Foreskin fibroblast (primary cell): ENCODE measurements at places on chromosomes 5 and 9.

DNA sequence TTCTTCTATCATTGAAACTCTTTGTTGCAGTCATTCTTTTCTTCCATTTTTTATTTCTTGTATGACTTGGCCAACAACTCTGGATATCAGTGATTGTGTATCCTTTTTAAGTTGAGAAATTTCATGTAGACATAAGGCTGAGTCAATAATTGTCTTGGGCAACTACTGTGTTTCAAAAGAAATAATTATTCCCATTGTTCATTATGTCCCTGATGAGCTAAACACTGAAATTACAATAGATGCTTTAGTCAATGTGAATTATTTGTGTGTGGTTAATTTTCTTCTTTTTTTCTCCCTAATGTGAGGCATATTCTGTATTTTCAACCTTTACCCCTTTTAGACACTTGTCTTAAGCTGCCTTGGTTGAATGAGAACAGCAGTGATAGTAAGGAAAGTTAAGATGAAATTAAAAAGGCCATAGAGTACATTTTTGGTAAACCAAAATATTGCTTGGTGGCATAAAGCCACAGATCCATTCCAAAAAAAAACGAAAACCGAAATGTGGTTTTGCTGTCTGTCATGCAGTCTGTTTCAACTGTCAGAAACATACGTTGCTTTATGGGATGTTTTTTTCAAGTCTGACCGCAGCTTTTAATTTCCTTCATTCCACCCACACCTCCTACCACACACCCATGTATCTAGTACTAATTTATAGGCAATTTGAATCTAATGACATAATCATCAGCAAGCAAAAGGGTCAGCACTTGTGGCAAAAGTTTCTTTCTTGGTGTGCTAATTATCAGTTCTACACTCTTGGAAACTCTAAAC lies 21.1 kb downstream of the TLE4 start:
- no peak for DNase-seq

- DNase-seq: no peak
Measured at GRCh38 chr9:115636596-115636995, 517.0 kb upstream of the PAPPA start.

- no peak for DNase-seq
Measured at GRCh38 chr5:76542887-76543690, 80.1 kb downstream of the F2RL2 start.

- DNase-seq: peak; percentile 77
Measured at GRCh38 chr9:70563431-70564204, 149.2 kb upstream of the KLF9 start.

DNA sequence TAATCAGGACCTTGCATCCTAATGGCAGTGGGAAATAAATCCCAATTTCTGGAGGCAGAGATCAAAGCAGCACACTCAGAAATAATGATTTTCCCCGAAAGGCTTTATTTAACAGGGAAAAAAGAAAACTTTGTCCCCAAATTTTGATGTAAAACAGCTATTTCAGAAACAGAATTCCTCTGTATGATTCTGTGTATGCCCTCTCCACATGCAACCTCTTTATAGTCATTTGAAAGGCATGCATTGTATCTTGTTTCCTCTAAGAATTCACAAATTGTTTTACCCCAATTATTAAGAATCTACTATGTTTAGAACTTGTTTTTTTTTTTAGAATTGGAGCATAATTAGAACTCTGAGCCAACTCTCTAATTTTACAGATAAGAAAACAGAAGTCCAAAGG lies 2.7 kb upstream of the PTAR1 start:
- DNase-seq: peak; percentile 21

DNA sequence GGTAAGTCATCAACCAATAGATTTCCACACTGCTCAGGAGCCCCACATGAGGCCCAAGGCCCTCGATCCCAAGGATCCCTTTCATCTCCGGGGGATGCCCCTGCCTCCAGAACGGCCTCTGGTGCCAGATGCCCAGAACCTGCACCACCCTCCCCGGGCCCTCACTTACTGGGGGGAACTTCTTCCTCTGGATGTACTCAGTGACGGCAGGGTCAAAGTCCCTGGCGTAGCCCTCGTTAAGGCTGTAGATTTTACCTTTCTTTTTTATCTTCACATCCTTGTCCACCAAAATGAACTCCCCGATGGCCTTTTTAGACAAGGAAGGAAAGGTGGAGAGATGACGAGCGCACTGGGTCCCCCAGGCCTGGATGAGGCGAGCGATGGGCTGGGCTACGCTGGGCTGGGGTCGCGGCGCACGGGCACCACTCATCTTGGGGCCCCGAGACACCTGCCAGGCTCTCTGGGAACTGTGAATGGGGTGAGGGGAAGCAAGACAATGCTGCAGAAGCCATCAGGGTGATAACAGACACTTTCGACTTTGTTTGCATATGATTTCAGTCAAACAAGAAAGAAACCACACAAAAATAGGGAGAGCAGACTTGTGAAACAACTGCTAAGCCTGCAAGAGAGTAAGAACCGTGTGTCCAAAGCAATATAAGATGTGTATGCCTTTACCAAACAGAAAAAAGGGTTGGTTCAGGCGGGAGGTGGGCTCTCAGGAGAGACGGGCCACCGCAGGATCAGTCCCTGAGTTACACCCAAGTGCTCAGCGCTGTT lies 13.2 kb upstream of the FBP2 start:
- no peak for DNase-seq

DNA sequence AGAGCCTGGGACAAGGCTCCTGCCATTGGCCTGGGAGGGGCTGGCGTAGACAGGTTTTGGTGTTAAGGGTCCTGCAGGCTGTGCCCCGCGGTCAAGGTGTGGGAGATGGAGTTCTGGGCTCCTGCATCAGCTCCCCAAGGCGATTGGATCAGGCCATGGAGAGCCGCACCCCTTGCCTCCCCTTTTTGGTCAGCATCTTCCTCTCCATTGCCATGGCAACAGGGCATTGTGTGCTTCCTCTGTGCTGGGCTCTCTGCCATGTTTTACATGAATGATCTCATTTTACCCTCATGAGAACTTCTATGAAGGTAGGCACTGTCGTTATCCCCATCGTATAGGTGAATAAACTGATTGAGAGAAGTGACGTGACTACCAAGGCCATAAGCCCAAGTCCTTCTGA lies 344.3 kb upstream of the CLINT1 start:
- DNase-seq: no peak

- DNase-seq: no peak
Measured at GRCh38 chr5:16586556-16586955, 30.2 kb downstream of the RETREG1 start.

DNA sequence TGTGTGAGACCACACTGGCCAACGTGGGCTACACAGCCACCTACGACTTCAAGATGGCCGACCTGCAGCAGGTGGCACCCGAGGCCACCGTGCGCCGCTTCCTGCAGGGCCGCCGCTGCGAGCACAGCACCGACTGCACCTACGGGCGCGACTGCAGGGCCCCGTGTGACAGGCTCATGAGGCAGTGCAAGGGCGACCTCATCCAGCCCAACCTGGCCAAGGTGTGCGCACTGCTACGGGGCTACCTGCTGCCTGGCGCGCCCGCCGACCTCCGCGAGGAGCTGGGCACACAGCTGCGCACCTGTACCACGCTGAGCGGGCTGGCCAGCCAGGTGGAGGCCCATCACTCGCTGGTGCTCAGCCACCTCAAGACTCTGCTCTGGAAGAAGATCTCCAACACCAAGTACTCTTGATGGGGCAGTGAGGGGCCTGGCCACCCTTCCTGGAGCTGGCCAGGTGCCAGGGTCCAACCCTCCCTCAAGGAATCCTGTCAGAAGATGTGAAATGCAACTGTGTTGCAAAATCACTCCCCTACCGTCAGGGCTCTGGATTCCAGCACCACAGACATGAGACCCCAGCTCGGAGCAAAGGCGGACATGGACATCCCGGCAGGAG lies 11.1 kb downstream of the DIPK1B start:
- peak; percentile 34 for DNase-seq

- DNase-seq: peak; percentile 33
Measured at GRCh38 chr9:136645903-136646754, 16.6 kb upstream of the EGFL7 start.

GRCh38 chr9:128062846-128063831 lies 4.0 kb downstream of the NAIF1 start:
- DNase-seq: no peak

- DNase-seq: no peak
Measured at GRCh38 chr9:131500377-131500776, 2.3 kb upstream of the POMT1 start.
